CD4-positive, alpha-beta memory T cell (primary cell): ENCODE measurements at places on chromosomes 7 and 10. TPM values are rescaled to one million over a fixed set of nuclear protein-coding genes. Genes with fewer than 3 reads are reported as not detected.

DNA sequence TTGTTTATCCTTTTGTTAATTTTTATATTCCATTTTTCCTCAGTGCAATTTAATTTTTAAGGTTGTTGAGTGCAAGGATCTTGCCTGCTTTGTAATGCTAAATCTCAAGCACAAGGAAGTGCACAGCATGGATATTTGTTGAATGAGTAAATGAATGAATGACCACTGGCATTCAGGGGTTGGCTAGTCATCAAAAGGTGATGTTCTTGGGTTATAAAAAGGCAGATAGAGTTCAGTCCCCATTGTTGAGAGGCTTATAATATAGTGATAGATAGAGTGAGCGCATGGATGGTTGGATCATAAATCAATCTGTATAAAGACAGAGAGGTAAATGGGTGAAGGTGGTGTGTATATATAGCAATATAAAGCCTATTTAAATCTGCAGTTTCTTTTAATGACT lies 193.2 kb upstream of the KLF6 start:
- H3K4me1 ChIP-seq: peaks cover 92% of the 10 kb centered on the region
- H3K36me3 ChIP-seq: no peaks in the 10 kb centered on the region
- DNase-seq: no peak
- no peak overlapping the region for H3K4me3 ChIP-seq
- H3K27me3 ChIP-seq: no peaks in the 10 kb centered on the region
- no peak overlapping the region for H3K27ac ChIP-seq

GRCh38 chr7:1985042-1985441 lies 247.7 kb downstream of the MAD1L1 start:
- H3K27ac ChIP-seq: no peak overlapping the region
- H3K27me3 ChIP-seq: no peaks in the 10 kb centered on the region
- H3K4me1 ChIP-seq: peaks cover 23% of the 10 kb centered on the region
- H3K36me3 ChIP-seq: no peaks in the 10 kb centered on the region
- DNase-seq: no peak

- peaks cover 72% of the 10 kb centered on the region for H3K4me1 ChIP-seq
- no peaks in the 10 kb centered on the region for H3K36me3 ChIP-seq
- no peaks in the 10 kb centered on the region for H3K27me3 ChIP-seq
- H3K4me3 ChIP-seq: no peak overlapping the region
- H3K27ac ChIP-seq: no peak overlapping the region
- no peak for DNase-seq
Measured at GRCh38 chr10:6146921-6147320, 55.8 kb upstream of the PFKFB3 start.

GRCh38 chr7:66110856-66111255 lies 3.8 kb upstream of the CRCP start:
- no peaks in the 10 kb centered on the region for H3K36me3 ChIP-seq
- DNase-seq: no peak
- H3K4me3 ChIP-seq: no peak overlapping the region
- no peak overlapping the region for H3K27ac ChIP-seq
- peaks cover 12% of the 10 kb centered on the region for H3K4me1 ChIP-seq

The NANOS1 gene
- 0.49 TPM for total RNA-seq

The HTR5A gene
- total RNA-seq: not detected
